ENCODE measurements at places on chromosomes 7 and 10.

GRCh38 chr10:129676014-129676413 lies 209.0 kb downstream of the MGMT start:
- DNase-seq = no peak

GRCh38 chr7:42236266-42236975 lies 588 bp downstream of the GLI3 start:
- peak; percentile 28 for DNase-seq

GRCh38 chr7:134374291-134374690 lies 57.6 kb upstream of the SLC35B4 start:
- no peak for DNase-seq

DNA sequence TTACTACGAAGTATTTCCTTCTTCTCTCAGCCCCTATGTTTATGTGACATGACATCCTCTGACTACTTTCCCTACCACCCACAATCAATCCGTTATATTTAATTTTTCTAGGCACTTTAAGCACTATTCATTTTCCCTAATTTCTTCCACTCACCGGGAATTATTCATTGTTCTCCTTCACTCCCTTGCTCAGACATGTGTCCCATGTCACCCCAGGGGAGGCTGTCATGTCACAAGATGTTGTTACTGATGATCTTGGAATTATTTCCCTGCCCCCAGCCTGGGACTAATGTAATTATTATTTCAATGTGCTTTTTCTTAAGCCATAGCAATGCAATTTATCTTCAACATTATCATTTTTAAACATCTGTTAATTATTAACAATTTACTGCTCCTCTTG lies 317.2 kb downstream of the PHF14 start:
- DNase-seq = no peak

GRCh38 chr7:50620433-50620832 lies 55.2 kb upstream of the DDC start:
- no peak for DNase-seq

- peak; percentile 59 for DNase-seq
Observed at GRCh38 chr7:2519119-2519930, at the start of gene LFNG. Gene LFNG (plus strand): TSS chr7:2519774. CDS start chr7:2519862, 88 bp downstream.

DNA sequence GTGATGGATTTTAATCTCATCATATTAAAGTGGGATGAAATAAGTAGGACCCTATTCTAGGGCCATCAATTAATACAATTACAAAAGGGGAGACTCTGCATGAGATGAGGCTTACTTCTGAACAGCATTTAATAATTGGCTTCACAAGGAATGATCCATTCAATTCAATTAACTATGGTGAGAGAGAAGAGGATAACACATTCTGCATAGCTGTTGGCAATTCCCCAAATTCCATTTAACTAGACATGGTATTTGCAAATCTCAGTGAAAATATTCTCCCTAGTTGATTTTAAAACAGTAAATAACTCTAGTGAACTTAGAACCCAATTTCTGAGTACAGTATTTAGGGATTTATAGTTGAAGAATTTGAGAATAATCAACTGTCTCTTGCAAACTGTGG lies 145.3 kb downstream of the NOC3L start:
- DNase-seq = no peak

DNA sequence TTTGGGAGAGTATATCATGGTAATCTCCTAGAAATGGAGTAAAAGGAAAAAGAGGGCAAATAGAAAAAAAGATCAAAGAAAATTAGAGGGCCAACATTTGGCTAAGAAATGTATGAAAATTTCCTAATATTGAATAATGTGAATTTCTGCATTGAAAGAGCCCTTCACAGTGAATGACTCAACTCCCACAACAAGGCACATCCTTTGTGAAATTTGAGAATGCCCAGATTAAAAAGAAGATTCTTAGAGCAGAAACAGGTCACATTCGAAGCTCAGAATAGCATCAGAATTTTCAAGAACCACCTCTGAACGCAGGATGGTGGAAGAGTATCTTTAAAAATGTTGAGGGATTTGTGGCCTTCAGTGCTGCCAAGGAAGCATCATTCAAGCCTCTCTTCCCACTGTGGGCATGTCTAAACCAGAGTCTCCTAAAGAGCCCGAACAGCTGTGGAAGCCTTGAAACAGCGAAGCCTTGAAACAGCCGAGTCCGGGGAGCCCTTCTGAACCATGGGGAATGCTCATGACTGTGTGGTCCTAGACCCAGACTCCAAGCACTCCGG lies 43.6 kb downstream of the GUSB start:
- no peak for DNase-seq

GRCh38 chr10:15370212-15370855 lies 755 bp downstream of the FAM171A1 start:
- DNase-seq = no peak

GRCh38 chr7:80770675-80771081 lies 132.2 kb downstream of the CD36 start:
- DNase-seq = no peak

DNA sequence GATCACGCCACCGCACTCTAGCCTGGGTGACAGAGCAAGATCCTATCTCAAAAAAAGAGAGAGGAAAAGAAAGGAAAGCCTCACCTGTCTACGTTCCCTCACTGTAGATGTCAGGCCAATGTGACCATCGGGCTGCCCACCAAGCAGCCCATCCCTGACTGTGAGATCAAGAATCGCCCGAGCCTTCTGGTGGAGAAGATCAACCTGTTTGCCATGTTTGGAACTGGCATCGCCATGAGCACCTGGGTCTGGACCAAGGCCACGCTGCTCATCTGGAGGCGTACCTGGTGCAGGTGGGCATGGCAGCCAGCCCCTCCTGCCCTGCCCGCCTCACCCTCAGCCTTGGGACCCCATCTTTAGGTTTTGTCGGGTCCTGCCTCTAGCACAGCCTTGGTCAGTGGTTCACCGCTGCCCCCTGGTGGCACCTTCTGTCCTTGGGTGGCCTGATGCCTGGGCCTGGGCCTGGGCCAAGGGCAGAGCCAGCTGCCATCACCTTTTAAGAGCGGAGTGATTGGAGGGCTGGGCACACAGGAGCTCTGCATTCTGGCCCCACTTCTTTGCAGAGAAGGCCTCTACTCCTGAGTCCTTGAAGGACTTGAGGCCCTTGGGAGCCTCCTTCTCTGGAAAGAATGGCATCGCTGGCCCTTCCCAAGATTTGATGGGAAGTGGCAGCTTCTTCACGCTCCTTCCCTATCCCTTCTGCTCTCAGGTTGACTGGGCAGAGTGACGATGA lies 14.4 kb upstream of the AHCYL2 start:
- peak; percentile 38 for DNase-seq

DNA sequence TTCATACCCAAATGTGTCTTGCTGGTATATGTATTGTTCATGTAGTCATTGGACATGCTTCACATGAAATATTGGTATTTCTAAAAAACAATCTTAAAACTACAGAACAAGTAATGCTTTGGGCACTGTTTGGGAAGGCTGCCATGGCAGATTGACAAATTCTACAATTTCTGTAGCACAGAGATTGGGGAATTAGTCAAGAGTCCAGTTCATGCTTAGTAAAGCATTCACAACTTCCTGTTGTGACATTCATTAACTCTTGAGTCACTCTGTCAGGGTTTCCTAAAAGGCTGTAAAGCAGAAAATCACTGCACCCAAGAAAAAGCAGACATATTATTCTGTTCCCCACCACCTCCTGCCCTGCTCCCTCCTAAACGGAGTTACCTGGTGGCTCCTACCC lies 398.9 kb downstream of the PHTF2 start:
- DNase-seq = peak; percentile 49

DNA sequence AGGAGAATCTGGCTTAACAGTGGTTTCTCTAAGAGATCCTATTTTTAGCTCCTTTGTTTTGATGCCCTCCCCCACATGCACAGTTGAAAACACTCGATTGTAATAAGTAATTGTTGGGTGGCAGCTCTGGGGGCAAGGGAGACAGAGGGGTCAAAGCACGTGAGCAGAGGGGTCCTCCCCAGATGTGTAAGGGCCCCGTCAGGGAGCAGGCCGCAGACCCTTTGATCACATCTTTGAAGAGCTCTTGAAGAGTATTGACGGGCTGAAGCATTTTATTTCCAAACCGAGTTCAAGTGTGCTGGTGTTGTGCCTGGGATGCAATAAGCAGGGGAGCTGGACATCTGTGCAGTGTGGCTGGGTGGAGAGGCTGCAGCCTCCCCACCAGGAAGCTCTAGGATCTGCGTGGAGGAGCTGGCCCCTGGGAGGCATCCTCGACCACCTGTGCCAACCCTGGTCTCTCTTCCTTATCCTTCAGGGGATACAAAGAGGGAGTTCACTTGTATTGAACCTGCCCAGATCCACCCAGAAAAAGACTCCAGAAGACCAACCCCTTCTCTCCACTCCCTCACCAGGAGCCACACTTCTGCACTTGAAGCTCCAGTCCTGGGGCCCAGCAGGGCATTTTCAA lies 473.0 kb upstream of the MGMT start:
- DNase-seq = no peak

- DNase-seq = no peak
Observed at GRCh38 chr7:75045881-75046280, 27.7 kb downstream of the RCC1L start.

- no peak for DNase-seq
Observed at GRCh38 chr7:41931263-41931646, 228.4 kb upstream of the INHBA start.

- no peak for DNase-seq
Observed at GRCh38 chr7:87878208-87878735, 2.0 kb downstream of the DBF4 start.

GRCh38 chr10:67819768-67820204 lies 18.2 kb downstream of the DNAJC12 start:
- DNase-seq = peak; percentile 94

GRCh38 chr10:30037620-30038336 lies 21.6 kb downstream of the JCAD start:
- DNase-seq = no peak

DNA sequence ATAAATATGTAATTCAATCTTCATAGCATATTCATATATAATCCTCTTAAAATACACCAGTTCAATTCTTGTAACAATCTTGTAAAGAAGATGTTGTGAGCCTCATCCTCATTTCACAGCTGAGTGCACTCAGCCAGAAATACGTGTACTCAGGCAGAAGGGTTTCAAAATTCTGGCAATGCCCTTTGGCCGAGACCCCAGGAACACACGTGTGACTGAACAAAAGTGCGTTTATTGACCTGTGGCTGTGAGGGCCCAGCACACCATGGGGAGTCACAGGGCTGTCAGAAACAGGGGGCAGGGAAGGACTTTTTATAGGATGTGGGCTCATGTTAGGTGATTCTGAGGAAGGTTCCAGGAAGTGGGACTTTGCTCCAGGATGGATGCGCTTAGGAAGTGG lies 21.5 kb downstream of the GIMAP8 start:
- DNase-seq = no peak

- peak; percentile 84 for DNase-seq
Observed at GRCh38 chr10:60148266-60148840, 241.3 kb downstream of the ANK3 start.

- no peak for DNase-seq
Observed at GRCh38 chr10:30430544-30431298, 3.3 kb upstream of the MAP3K8 start.

DNA sequence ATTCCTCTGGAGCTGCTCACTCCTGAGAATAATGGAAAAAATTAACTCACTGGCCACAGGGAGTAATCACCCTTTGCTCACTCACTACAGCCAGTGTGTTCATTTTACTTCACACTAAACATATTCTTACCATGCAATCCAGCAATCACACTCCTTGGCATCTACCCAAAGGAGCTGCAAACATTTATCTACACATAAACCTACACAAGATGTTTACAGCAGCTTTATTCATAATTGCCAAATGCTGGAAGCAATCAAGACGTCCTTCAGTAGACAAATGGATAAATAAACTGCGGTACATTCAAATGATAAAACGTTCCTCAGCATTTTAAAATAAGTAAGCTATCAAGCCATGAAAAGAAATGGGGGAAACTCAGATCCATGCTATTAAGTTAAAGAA lies 34.2 kb upstream of the POM121L12 start:
- peak; percentile 2 for DNase-seq

- no peak for DNase-seq
Observed at GRCh38 chr7:118418433-118418832, 193.9 kb downstream of the ANKRD7 start.

- no peak for DNase-seq
Observed at GRCh38 chr10:452512-453426, 236.7 kb downstream of the DIP2C start.

- no peak for DNase-seq
Observed at GRCh38 chr10:48249004-48249762, 25.3 kb downstream of the FRMPD2 start.

DNA sequence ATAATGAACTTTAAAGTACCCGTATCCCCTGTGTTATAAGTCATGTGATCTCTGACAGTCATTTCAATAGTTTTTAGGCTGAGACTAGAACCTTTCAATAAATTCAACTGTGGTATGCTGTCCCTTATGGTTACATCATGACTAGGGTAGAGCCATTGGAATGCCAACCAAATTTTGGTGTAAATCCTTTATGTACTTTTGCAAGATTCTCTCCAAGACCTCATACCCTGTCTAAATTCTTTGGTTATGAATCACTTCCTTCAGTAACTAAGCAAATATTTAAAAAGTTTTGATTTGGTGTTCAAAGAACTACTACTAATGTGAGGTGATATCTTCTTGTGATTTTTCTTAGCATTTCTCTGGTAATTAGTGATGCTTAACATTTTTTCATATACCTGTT lies 20.8 kb upstream of the OR6B1 start:
- peak; percentile 63 for DNase-seq

DNA sequence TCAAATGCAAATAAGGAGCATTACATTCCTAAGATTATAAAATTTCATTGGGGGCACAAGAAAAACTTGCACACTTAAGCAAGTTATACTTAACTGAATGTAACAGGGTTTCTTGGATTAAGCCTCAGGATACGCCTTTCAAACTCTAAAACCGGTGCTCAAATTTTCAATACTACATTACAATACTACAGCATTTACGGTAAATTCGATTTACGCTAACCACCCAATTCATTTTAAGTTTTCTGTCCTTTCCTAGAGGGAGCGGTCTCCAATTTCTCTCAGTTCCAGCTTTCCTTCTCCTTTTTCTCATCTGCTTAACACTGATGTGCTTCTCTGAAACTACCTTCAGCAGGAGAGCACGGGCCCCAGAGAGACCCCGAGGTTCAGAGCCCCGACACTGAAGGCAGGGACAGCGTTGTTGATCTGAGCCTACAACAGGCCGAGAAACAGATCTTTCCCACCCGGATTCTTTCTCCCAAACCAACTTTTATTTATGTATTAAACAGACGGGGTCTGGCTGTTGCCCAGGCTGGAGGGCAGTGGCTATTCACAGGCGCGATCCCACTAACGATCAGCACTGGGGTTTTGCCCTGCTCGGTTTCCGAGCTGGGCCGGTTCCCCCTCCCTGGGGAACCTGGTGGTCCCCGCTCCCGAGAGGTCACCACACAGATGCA lies 798 bp downstream of the ZNF425 start:
- DNase-seq = no peak
